ENCODE measurements at places on chromosomes 6 and 20. TPM values are rescaled to one million over a fixed set of nuclear protein-coding genes. Genes with fewer than 3 reads are reported as not detected.

Gene PHACTR2
- total RNA-seq, result 67.0 TPM

Gene FILIP1
- total RNA-seq, result 25.7 TPM

Gene COL19A1
- 0.17 TPM for total RNA-seq

Gene NMBR
- not detected for total RNA-seq

Gene BTN1A1
- total RNA-seq, result not detected

Gene FUT9
- not detected for total RNA-seq

Gene PROKR2
- not detected for total RNA-seq

Gene SEMG1
- total RNA-seq, result not detected

Gene MTHFD1L
- 21.2 TPM for total RNA-seq

Gene FKBP1A
- total RNA-seq, result 385 TPM

Gene IP6K3
- total RNA-seq, result 3.4 TPM
